ENCODE measurements at places on chromosomes 2 and 18. TPM values are rescaled to one million over a fixed set of nuclear protein-coding genes. Genes with fewer than 3 reads are reported as not detected.

The MLPH gene
- total RNA-seq: 318 TPM

The SLC9A2 gene
- 3.7 TPM for total RNA-seq

The LRRTM1 gene
- not detected for total RNA-seq

The NTSR2 gene
- total RNA-seq: not detected

The ALLC gene
- not detected for total RNA-seq

The REG3G gene
- total RNA-seq: not detected

The CRYBA2 gene
- not detected for total RNA-seq

The LHCGR gene
- not detected for total RNA-seq

The PLEKHH2 gene
- 2.3 TPM for total RNA-seq

The FAM110C gene
- 0.23 TPM for total RNA-seq

The RTP5 gene
- not detected for total RNA-seq

All from A549 treated with GW870086 at 1 μM for 4 hours (cell line).